ENCODE measurements at places on chromosomes 3 and 15.

GRCh38 chr15:29018120-29018805 is 132.5 kb downstream of the APBA2 start:
- DNase-seq = peak; percentile 61

DNA sequence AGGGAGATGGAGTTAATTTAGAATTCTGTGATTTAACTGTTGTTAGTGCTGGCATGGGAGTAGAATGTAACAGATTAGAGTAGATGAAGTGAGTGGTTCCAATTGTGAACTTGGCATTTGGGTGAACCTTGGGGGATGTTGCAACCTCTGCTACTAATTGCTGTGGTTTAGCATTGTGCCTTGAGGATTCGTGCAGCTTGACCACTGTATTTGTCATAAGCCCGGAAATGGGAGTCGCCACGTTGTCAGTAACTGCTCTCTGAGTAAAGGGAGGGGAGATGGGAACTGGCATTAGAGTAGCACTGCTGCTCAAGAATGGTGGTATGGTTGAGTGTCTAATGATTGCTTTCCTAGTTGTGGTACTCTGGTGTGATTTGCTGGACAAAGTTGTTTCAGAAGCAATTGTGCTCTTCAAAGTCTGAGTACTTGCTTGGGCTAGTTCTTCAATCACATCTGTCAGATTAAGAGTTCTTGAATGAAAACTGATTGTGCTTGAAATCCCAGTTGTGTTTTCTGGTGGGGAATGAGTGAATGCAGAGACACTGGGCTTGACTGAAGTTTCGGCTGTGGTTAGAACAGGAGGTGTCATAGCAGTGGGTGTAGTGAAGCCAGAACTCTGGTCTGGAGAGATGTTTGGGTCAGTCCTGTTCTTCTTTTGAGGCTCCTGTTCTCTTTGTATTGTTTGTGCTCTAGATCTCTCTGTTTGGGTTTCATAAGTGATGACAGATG is 15.4 kb downstream of the IGSF10 start:
- DNase-seq = no peak

DNA sequence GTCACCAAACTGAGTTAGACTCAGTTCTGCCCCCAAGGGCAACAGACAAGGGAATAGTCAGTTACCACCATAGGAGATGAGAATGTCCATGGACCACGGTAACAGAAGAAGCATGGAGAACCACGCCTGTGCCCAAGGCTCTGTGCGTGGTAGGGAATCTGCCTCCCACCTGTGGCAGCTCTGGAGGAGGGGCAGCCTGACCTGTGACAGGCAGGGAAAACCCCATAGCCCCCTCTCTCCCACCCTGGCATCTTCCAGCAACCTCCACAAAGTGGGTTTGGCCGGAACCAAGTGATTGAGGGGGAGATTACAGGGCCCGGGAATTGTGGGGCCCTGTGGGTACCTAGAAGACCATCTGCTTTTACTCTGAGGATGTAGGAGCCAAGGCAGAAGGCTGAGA is 14.3 kb upstream of the LTF start:
- no peak for DNase-seq

- no peak for DNase-seq
Observed at GRCh38 chr3:146750196-146750595, 145.1 kb upstream of the PLSCR5 start.

- no peak for DNase-seq
Observed at GRCh38 chr3:43054754-43055153, 51.1 kb downstream of the POMGNT2 start.

GRCh38 chr15:59492389-59493377 is 54.7 kb downstream of the FAM81A start:
- DNase-seq = peak; percentile 61

DNA sequence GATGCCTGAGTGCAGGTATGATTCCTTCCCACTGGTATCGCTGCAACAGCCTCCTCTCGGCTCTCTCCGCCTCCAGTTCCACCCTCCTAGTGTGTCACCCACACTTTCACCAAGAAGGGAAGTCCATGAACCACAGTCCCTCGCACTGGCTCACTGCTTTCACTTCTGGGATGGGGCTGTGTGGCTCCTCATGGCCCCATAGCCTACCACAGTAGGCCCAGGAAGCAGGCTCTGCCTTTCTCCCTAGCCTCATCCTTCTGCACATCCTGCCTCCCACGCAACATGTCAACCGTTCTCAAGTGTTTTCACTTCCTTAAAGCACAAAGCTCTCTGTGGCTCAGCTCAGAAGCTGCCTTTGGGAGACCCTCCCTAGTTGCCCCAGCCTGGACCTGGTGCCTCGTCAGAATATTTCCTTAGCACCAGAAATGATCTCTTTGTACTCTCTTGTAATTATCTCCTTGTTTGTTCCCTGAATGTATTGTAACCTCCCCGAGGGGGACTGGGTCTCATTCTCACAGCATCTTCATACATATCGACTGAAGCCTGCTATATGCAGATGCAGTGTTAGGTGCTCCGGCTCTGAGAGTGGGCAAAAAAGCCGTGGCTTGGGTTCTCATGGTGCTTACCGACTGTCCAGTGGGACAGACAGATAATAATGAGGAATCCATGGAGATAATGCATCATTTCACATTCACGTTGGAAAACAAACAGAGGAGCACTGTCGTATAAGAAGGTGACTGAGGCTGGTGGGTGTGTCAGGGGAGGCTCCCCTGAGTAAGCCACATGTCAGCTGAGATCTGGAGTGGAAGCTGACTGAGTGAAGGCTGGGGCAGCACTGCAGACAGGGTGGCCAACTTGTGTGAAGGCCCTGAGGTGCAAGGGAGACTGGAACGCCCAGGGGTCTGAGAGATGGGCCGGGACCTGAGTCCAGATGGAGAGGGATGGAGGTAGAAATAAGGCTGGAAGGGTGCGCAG is 107.1 kb downstream of the DGKG start:
- DNase-seq = no peak

GRCh38 chr15:93035953-93036810 is 52.8 kb downstream of the RGMA start:
- DNase-seq = peak; percentile 16

DNA sequence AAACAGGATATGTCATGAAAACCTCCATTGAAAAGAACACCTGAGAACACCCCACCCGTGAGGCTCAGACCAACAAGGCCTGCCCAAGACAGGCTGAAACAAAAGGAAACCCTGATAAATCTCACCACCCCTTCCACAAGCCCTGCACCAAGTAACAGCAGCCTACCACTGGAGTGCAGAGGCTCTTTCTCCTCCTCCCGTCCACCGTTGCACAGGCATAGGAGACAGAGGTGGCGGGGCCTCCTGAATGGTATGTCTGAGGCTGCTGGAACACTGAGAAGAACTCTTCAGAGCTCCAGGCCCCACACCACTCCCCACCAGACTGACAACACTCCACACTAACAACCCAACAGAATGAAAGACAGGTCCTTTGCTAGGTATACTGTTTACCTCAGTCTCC is 21.4 kb downstream of the CHDH start:
- no peak for DNase-seq

- DNase-seq = no peak
Observed at GRCh38 chr15:96593735-96594134, 263.2 kb downstream of the NR2F2 start.

- DNase-seq = no peak
Observed at GRCh38 chr3:126098391-126098858, 14.5 kb upstream of the SLC41A3 start.

DNA sequence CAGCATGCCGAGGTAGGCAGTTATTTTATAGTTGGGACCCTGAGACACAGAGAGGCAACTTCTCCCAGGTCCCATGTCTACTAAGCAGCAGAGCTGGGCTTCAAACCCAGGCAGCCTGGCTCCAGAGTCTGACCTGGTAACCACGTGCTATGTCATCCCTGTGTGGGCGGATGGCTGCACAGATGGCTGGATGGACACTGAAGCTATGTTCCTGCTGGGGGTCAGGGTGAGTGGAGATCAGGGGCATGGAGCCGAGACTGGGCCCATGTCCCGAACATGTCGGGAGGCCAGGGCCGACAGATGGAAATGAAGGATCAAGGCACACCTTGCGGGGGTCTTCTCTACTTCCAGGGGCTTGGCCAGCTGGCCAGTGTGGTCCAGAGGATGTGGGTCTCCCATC is 9.3 kb upstream of the FBLN2 start:
- no peak for DNase-seq

- DNase-seq = no peak
Observed at GRCh38 chr3:160099834-160100233, 111.2 kb downstream of the IL12A start.

DNA sequence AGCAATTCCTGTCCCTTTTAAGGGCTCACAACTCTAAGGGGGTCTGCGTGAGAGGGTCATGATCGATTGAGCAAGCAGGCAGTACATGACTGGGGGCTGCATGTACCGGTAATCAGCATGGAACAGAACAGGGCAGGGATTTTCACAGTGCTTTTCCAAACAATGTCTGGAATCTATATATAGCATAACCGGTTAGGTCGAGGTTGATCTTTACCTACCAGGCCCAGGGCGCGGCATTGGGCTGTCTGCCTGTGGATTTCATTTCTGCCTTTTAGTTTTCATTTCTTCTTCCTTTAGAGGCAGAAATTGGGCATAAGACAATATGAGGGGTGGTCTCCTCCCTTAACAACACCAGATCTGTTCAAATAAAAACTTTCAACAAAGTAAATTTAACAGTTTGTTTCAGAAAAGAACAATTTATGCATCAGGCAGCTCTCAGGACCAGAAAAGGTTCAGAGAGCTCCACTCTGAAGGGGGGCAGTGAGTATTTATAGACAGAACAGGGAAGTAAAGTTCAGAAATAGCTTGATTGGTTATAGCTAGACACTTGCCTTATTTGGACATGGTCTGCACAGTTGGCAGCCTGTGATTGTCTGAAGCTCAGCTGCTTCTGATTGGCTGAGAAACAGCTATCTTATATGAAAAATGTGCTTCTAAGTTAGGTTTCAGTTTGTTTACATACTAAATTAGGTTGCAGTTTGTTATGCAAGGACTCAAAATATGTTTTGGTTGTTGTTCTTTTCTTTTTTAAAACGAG is 17.2 kb upstream of the B4GALT4 start:
- DNase-seq = peak; percentile 10

- DNase-seq = no peak
Observed at GRCh38 chr3:37652405-37652804, 209.3 kb upstream of the CTDSPL start.

- DNase-seq = no peak
Observed at GRCh38 chr3:31636049-31636448, 103.3 kb downstream of the STT3B start.

DNA sequence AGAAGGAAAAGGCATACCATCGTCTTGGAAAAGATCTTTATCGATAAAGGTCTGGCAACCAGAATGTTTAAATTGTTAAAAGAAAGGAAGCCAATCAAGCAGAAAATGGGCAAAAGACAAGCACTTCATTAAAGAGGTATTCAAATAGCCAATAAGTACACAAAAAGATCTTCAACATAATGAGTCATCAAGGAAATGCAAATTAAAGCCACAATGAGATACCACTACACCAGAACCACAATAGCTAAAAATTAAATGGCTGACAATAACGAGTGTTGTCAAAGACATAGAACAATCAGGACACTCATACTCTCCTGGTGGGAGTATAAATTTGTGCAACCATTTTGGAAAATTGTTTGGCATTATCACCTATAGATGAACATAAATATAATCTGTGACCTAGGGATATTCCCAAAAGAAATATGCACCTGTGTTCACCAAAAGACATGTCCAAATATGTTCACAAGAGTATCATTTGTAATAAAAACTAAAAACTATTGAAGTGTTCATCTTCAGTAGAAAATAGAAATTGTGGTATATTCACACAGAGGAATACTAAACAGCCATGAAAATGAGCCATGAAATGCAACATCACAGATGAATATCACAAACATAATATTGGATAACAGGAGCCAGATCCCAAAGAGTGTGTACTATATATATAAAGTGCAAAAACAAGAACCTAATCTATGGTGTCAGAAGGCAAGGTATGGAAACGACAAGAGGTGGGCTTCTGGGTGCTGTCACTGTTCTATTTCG is 14.4 kb upstream of the BTBD1 start:
- DNase-seq = no peak

DNA sequence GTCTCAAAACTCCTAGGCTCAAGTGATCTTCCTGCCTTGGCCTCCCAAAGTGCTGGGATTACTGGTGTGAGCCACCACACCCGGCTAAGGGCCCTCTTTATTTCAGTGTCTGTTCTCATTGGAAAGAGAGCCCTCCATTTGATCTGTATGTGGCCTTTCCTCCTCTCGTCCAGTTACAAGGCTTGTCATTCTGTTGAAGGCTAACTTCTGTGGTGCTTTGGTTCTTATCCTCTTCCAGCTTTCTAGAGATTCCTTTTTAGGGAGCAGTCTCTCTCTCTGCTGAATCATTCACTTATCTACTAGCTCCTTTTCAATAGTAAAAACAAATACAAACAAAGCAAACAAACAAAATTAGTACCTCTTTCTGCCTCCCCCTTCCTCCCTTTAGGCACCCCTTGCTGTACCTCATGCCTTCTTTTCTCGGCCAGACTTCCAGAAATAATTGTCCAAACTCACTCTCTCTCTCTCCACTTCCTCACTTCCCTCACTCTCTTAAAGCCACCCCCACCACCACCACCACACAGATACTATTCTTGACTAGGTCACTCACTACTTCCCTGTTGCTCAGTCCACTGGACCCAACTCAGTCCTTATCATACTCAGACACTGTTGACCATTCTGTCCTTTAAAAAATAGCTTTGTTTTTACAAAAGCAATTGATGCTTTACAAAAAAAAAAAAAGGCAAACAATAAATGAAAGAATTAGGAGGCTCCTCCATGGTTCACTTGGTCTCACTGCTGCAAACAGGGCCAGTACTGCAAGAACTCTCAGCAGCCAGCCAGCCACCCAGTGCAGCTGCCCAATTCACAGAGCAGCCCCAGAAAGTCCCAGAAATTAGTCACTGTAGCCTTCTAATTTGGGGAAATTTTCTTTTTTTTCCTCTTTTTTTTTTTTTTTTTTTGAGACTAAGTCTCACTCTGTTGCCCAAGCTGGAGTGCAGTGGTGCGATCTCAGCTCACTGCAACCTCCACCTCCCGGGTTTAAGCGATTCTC is 31.7 kb upstream of the RAB11A start:
- DNase-seq = no peak
